ENCODE measurements at places on chromosomes 1 and 21. TPM values are rescaled to one million over a fixed set of nuclear protein-coding genes. Genes with fewer than 3 reads are reported as not detected.

KIFAP3 gene
- 27.2 TPM for total RNA-seq

MTHFR gene
- 32.0 TPM for total RNA-seq

PDIK1L gene
- total RNA-seq = 2.9 TPM

COL9A2 gene
- total RNA-seq = 0.73 TPM

CRYAA gene
- not detected for total RNA-seq

FMOD gene
- 0.59 TPM for total RNA-seq

RAB42 gene
- 8.5 TPM for total RNA-seq

COL11A1 gene
- 0.37 TPM for total RNA-seq

GUCA2B gene
- not detected for total RNA-seq
